Astrocyte (in vitro differentiated cells and primary cell): ENCODE measurements at places on chromosomes 3 and 15.

GRCh38 chr15:39713846-39714245, 68.8 kb downstream of the FSIP1 start:
- no peak for DNase-seq

DNA sequence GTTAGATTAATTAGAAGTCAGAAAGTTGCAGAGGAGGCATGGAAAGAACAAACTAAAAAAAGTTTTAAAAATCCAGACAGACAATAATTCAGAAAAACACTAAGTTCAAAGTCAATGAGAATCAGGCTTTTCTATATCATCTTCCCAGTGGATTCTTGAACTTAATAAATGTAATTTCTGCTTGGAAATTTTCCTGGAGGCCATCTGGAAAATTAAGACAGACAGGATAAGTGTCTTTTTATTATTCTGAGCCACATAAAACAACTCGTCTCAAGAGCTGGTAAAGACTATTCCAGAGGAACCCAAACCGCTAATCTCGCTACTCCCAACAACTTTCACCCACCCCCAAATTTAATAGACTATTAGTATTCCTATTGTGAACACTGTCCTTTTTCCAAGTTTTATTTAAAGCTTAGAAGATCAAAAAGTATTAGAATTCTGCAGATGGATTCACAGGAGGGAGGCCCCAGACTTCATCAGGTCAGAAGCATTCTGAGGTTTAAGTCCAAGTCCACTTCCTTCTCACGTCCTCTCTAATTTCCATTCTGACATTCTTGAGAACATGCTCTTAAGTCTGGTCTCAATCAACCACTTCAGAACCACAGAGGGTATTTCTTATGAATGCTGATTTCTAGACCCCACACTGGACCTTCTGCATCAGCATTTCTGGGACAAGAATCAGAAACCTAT, 61.3 kb downstream of the ERC2 start:
- no peak for DNase-seq

DNA sequence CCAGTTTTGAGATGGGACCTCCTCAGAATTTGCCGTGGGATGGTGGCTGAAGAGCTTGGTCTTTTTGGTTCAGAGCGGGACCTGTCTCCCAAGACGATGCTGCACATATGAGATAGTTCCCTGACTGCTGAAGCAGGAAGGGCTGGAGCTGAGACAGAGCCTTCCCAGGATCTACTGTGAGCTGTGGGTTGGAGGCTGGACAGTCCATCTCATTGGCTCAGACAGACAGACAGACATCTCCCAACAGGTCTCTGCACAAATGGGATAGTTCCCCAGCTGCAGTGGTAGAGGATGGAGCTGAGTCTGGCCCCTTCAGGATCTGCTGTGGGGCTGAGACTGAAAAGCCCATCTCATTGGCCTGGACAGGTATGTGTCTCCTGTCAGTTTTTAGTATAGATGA, 1145.6 kb upstream of the CADM2 start:
- no peak for DNase-seq

DNA sequence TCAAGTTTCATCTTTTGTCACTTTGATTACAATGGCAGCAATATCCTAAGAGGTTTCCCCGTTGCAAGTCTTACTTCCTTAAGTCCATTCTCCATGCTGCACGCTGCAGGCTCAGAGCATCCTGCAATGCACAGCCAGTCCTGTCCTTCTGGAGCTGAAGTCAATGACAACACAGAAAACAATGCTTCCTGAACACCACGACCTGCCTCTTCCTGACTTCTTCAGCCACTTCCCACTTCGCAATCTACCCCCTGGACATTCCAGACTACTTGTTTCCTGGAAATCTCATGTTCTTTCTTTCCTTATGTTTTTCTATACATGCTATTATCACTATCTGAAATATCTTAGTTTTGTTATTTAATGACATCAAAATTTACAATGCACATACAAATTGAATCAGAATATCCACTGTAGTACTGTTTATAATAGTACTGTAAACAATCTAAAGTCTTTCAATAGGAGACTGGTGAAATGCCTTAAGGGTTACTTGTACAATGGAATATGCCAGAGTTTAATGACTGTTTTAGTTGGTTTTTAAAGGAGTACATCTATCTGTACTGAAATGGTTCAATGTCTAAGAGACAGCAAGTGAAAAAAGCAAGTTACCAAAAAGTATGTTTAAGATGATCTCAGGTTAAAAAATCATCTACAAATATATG, 113.7 kb upstream of the PRTG start:
- DNase-seq: no peak

- peak; percentile 30 for DNase-seq
Measured at GRCh38 chr3:182309120-182309519, 484.2 kb upstream of the ATP11B start.

DNA sequence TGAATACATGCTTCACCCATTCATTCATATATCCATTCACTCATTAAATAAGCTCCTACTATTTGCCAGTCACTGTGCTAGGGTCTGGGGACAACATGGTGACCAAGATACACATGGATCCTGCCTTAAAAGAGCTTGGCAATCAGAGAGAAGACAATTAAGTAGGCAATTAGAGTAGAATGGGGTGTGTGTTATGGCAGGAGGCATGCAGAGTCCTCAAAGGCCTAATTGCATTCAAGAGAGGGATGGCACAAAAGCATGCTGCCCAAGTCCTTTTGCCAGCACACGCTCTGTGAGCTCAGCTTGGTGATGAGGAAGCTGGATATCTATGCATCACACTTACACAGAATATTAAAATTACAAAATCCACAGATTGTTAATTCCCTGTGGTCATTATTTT, 2.8 kb upstream of the PRICKLE2 start:
- no peak for DNase-seq

- DNase-seq: peak; percentile 39
Measured at GRCh38 chr3:72031581-72031980, 246.6 kb upstream of the PROK2 start.

- DNase-seq: no peak
Measured at GRCh38 chr3:164673738-164674137, 404.6 kb downstream of the SI start.

DNA sequence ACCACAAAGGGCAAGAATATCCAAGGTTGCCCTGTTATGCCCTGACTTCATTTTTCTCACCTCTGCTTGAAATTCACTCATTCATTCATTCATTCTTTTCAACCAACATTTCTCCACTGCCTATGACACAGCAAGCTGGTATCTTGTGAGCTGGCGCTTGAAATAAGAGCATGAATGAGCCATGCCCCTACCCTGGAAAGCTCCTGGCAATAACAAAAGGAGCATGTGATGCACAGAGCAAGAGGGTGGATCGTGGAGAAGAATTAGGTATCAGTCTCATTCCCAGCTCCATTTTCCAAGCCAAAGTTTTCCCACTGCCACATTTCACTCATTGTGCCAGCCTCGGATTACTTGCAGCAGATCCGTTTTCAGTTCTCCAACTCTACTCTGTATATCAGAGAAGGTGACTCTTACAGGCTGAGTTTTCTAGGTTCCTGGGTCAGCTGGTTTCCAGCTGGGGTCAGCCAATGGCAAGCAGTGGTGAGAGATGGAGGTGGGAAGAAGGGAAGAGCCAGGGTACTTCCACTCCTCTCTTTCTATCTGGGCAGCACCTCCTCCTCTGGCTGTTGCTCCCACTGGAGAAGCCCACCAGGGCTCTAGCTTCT, 144.8 kb downstream of the SUCLG2 start:
- peak; percentile 13 for DNase-seq

DNA sequence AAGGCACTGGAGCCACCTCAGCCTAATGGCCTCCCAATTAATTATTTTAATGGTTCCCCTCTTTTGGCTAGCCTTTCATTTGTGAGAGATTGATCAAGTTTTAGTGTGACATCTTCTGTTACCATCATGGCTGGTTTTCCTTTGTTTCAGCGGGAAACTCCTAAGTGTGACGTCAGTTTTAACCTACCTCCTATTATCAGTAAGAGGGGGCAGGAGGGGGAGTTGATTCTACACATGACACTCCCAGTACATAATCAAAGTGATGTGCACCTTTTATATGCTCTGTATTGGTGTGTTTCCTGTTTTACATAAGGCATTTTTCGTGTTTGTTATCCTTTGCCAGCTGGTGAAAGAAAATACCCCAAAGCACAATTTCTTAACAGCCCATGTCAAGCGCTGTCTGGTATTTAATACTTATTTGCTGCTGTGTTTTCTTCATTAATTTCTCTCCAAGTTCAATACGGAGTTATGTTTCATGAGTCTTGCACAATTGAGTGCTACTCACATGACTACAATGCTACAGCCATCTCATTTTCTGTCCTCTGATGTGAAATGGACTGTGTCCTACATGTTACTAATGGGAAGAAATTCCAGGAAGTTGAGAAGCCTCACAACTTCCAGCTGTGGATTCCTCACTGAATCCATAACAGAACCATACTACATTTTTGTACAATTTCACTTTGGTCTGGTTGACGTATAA, 52.2 kb upstream of the POLR2M start:
- DNase-seq: no peak

DNA sequence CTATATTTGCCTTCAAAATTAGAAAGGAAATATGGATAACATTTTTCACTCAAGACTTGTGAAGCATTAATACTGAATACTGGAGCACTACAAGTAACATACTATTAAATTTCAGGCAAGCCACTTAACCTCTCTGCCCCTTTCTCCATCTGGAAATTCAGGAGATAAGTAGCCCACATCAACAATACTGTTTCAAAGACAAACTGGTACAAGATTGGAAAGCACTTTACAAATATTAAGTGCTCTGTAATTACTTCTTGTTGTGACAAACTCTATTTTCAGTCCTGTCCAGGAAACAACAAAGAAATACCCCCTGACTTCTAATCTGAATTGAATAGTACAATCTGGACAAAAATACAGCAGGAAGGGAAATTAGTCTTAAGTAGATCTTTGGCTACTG, 49.3 kb downstream of the TMEM212 start:
- DNase-seq: no peak

- DNase-seq: no peak
Measured at GRCh38 chr15:57738734-57739237, 32.3 kb downstream of the POLR2M start.

DNA sequence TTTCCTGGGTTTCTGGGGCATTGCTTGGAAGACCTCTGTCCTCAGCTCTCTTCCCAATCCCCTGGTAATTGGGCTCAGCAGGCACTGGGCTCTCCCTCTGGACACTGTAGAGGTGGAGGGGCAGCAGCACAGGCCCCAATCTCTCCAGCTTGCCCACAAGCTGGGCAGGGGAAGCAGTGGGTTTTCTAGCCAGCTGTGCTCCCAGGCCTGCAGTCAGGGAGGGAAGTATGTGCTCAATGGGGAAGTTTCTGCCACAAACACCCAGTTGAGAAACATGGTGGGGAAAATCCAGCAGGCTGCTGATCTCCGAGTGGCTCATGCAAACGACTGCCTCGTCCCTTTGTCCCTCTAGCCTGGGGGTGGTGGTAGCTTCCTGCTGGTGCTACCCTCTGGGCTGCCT, 12.8 kb upstream of the RFT1 start:
- DNase-seq: no peak

DNA sequence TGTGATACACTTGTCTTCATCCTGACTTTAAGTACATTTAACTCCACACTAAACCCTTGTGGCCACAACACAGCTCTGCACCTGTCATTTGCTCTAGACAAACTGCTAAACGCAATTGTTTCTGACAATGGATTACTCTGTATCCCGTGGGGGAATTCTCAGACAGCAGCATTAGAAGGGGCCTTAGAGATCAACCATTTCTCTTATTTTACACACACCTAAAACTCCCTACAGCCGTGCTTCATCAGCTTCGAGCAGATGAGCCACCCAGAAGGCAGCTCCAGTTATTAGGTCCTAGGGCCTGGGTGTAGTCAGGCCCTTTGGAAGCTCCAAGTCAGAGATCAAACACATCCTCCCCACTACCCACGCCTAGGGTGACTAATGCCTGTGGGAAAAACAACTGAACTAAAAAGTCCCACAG, 1.3 kb upstream of the IL12A start:
- DNase-seq: peak; percentile 52

DNA sequence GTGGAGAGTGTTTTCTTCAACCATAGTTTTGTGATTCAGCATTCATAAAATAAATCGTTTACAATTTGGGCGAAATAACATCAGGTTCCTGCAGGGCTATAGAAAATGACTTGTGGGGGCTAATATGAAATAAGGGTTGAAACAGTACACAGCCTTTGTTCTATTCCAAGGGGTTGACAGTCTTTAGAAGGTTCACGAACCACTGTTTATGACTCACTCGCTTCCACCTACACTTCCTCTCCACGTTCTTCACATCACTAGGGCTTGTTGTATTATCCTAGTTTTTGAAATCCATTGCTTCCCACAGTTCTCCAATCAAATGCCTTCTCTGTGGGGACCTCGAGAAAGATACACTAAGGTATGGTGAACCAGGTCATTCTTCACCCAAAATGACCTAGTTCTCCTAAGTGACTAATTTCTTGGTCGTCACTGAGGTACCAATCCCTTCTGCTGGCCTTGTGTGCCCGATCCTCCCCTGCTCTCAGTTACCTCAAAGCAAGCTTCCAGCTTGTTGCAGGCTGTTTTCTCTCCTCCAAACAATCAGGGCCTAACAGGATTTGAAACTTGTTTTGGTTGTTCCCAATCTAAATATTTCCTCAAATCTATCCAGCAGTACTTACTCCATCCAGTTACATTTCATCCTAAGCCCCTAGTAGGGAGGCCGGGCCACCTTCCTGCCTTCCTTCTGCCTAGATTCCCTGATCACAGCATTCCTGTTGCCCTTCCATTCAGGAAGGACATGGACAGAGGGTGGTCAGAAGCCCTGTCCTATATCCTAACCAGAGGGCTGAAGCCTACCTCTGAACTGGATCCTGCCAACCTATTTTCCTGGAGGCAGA, 23.1 kb upstream of the TBL1XR1 start:
- DNase-seq: peak; percentile 51

DNA sequence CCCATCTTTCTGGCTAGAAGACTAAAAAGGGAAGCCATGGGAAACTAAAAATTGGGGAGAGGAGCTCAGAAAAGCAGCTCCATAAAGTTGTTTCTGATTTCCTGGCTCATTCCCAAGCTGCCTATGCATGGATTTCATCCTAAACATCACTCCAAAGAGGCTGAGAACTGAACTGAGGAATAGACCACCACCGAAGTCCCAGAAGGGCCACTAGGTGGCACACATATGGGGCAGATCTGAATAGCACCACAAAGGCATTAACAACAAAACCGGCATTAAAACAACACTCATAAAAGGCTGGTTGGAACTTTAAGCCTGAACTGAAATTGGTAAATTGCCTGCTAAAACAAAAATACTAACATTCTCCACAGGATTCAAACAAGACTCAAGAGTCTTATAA, 106.3 kb downstream of the PLD1 start:
- peak; percentile 30 for DNase-seq

DNA sequence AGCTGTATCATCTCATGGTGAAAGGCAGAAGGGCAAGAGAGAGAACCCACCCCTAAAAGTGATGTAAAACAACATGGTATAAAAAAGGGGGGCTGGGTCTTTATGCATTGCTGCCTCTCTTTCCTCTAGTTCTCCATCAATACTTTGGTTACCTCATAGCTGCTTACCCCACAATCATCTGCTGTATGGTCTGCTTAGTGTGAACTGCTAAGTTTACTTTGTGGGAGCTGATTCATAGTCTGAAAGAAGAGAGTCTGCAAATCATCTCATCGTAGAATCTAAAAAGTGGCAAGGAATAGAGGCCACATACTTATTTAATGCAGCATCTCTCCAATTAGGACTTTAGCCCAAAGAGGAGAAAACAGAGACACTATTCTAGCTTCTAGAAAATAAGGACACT, 546.8 kb downstream of the GBE1 start:
- peak; percentile 78 for DNase-seq
